ENCODE measurements at places on chromosomes 7 and 10.

GRCh38 chr10:1661416-1661815 lies 75.9 kb downstream of the ADARB2 start:
- DNase-seq = no peak

DNA sequence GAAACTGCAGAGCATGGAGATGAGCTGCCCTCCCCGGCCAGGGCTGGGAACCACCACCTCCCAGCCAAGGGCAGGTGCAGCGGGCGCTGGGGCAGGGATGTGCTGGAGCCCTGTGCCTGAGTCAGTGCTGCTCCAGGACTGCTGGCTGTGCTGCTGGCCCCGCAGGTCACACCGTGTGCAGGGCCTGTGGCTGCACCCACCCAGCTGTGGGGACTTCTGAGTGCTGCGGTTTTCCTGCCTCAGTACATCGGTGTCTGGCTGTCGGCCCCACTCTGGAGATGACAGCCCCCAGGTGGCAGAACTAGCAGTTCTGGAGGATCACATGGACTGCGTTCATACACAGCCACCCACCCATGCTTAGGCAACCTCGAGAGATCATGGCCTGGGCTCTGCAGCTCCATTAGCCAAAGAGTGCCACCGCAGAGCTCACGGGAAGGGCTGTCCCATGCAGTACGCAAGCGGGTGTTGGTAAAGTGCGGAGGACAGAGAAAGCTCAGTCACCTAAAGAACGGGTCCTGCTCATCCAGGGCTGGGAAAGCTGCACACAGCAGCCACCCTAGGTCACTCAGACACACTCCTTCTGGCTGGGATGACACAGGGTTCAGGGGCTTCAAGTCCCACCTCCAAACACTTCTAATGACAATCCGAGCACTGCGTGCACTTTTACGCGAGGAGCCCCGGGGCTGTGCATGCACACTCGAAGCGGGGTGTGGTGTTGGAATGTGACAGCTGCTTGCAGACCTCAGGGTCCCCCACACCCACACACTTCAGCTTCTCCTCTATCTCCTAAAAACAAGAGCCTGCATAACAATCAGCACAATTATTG lies 198.1 kb upstream of the PPP2R2D start:
- DNase-seq = no peak

GRCh38 chr7:81408728-81409127 lies 361.1 kb downstream of the HGF start:
- DNase-seq = no peak

- no peak for DNase-seq
Measured at GRCh38 chr10:127283576-127283975, 87.2 kb upstream of the INSYN2A start.

DNA sequence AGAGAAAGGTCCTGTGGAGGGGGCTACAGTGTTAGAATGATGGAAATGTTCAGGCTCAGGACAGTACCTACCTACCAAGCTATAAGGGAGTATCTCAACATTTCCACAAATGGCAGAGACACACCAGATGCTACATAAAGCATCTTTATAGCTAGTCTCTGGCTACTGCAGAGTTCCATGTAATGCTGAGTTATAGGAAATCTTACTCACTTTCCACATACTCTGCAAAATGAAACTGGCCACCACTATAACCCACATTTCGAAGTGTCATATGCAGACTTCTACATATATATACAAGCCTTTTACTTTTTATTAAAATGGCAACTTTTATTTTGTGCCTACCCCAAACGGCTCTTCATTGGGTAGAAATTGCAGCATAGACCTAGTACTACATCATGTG lies 85.5 kb downstream of the FAS start:
- DNase-seq = no peak

DNA sequence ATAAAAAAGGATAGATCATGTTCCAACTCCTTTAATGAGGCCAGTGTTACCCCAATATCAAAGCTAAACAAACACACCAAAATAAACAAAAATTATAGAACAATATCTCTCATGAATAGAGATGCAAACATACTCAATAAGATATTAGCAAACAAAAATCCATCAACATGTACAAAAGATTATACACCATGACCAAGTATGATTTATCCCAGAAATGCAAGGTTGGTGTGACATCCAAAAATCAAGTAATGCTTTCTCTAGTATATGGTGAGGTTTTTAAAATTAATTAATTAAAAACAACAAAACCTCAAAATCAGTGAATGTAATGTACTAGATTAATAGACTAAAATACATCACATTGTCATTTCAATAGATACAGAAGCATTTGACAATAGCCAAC lies 11.0 kb upstream of the MSMB start:
- no peak for DNase-seq

DNA sequence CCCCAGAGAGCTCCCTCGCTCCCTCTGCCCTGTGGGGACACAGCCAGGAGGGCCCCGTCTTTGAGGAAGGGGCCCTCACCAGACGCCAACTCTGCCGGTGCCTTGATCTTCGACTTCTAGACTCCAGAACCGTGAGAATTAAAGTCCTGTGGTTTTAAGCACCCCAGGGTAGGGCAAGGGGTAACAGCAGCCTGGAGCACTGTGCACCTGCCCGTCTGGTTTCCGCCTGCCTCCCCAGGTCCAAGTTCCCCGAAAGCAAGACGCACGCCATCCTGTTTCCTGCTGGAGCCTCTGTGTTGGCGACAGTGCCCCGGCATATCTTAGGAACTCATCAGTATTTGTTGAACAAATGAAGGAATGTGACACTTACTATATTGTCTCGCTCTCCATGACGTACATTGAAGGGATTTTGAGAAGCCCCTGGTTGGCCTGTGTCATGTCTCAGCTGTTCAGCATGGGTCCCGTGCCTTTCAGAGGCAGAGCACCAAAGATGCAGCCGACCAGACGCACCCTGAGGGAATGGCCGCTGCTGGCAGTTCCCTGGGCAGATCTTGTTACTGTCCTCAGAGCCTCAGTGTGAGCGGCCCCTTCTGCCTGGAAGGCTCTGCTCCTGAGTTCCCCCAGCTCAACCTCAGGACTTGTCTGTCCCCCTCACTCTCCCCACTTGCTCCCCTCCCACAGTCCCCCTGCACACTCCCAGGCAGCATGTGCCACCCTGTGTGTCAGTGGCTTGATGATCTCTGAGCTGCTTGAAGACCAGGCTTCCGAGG lies 226.2 kb downstream of the TCERG1L start:
- DNase-seq = no peak

- no peak for DNase-seq
Measured at GRCh38 chr7:44740055-44740454, 8.6 kb upstream of the ZMIZ2 start.

- DNase-seq = no peak
Measured at GRCh38 chr10:131698986-131699385, 201.8 kb upstream of the PPP2R2D start.

DNA sequence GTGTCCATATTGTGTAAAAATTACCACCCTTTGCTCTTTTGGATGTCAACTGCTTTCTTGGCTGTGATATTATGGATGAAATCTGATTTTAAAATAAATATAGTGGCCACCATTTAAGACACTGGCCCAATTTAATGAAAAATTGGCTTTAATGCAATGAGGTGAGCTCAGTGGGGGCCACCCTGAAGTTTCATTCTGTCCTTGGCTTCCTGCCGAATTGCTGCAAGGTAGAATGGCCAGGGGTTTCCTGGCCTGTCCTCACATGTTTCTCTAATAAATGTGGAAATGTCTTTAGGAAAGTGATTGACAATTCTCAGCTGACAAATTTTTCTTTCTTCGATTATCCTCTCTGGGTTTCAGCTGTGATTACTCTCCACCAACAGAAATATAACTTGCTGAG lies 36.0 kb downstream of the DYNC1I1 start:
- no peak for DNase-seq

DNA sequence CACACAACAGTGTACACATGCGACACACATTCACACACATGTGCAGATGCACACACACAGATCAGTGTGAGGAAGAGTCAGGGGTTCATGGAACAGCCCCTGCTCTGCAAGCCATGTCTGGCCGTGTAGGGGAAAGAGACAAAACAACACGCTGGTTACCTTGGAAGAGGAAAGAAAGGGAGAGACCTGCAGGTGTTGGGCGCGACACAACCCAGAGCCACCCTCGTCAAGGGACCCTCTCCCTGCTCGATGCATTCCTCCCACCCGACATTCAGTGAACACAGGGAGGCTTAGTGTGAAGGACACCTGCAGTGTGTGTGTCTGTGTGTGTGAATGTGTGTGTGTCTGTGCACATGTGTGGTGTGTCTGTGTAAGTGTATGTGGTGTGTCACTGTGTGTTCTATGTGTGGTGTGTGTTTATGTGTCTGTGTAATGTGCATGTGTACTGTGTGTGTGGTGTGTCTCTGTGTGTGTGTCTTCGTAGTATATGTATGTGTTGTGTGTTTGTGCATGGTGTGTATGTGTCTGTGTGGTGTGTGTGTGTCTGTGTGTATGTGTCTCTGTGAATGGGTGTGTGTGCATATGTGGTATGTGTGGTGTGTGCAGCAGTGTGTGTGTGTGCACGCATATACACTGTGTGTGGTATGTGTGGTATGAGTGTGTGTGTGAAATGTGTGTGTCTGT lies 69.5 kb upstream of the PITRM1 start:
- DNase-seq = no peak

- DNase-seq = no peak
Measured at GRCh38 chr7:5302577-5302976, 19.8 kb downstream of the SLC29A4 start.

GRCh38 chr7:69091521-69091920 lies 506.8 kb upstream of the AUTS2 start:
- no peak for DNase-seq

GRCh38 chr7:130356121-130356875 lies 11.7 kb downstream of the CPA5 start:
- DNase-seq = no peak

- peak; percentile 73 for DNase-seq
Measured at GRCh38 chr7:82507365-82507975, 63.9 kb upstream of the CACNA2D1 start.

DNA sequence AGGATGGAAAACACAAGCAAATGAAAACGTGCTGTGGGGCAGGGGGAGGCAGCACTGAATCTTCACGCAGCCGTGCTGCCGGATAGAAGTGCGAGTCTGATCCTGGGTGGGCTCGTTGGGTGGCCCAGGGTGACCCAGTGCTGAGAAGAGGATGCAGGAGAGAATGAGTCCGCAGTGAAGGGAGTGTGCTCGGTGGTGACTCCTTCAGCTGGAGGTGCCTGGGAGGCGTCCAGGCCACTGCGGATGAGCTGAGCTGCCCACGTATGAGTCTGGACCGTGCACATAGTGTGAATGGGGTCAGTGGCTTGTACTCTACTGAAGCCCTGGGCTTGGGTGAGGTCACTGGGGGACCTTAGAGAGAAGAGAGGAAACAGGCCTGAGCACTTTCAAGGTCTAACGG lies 190.0 kb upstream of the MGMT start:
- DNase-seq = no peak

GRCh38 chr10:114175667-114176066 lies 1.7 kb upstream of the CCDC186 start:
- no peak for DNase-seq

DNA sequence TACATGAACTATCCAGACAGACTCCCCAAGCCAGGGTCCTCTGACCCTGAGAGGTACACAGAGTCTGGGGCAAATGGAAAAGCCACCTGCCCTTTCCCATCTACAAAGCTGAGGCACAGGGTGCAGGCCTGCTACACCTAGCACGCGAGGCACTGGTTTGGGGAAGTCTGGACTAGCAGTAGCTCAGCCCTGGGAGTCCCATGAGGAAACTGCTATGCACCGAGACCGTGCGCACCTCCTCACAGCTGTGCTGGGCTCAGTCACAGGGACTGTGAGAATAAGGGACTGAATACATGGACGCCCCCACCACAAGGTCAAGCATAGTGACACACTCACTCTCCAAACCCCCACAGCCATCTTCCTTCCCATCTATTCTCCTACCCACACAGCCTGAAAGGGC lies 8.2 kb downstream of the MAT1A start:
- no peak for DNase-seq

GRCh38 chr10:119737039-119737663 lies 11.3 kb downstream of the INPP5F start:
- DNase-seq = no peak

GRCh38 chr10:130364631-130365411 lies 228.6 kb downstream of the GLRX3 start:
- DNase-seq = peak; percentile 16

DNA sequence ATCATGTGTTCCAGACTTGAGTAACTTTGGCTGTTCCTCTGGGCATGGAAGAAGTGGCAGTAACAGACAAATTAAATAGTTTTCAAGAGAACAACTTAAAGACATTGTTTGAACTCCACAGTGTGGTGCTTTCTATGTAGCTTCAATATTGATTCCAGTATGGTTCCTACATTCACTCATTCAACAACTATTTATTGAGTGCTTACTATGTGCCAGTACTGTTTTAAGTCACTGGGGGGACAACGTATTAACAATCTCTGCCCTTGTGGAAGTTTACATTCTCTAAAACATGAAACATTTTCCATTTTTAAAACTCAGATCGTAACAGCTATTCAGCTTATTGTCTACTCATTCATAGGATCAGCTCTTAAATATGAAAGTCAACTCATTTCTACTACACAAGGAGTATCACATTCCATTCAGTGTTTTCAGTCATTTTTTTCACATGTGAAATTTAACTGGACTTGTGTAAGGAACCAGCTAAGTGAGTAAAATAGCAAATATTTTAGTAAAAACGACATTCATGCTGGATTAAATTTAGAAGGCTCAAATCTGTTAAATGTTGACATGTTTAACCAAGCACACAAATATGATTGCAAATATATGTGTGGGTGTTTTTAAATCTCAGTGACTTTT lies 13.6 kb upstream of the CUBN start:
- no peak for DNase-seq

DNA sequence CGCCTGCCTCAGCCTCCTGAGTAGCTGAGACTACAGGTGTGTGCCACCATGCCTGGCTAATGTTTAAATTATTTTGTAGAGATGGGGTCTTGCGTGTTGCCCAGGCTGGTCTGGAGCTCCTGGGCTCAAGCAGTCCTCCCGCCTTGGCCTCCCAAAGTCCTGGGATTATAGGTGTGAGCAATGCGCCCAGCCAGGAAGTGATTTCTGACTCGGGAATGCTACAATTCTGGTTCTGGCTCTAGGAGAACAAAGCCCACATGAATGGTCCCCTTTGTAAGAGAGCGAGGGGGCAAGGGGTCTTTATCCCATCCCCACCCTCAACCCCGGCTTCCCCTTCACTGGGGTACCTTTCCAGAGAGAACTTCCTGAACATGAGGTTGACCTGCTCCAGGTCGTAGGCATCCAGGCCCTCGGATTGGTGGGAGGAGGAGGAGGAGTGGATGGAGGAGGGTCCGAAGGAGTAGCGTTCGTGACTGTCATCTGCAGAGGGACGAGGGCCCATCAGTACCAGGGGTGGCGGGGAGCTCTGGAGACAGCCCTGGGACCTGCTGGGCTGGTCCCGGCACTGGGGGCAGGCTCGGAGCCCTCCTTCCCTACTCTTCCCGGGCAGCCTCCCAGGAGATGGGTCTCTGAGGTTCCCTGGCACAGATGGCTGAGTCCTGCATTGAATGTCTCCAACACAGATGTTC lies 79.9 kb upstream of the GNA12 start:
- no peak for DNase-seq

GRCh38 chr7:249989-250388 lies 40.0 kb upstream of the FOXL3 start:
- DNase-seq = no peak

- DNase-seq = no peak
Measured at GRCh38 chr7:83504330-83504729, 144.6 kb downstream of the SEMA3E start.
